Stimulated activated CD4-positive, alpha-beta T cell treated with anti-CD3 and anti-CD28 coated beads, Interleukin-12 subunit alpha, Interleukin-12 subunit beta, amount 100 ng/mL, for 4 hours (primary cell): ENCODE measurements at places on chromosomes 1 and 21.
A peak's percentile ranks its signal among the peaks of the same experiment; 100 is the strongest.

DNA sequence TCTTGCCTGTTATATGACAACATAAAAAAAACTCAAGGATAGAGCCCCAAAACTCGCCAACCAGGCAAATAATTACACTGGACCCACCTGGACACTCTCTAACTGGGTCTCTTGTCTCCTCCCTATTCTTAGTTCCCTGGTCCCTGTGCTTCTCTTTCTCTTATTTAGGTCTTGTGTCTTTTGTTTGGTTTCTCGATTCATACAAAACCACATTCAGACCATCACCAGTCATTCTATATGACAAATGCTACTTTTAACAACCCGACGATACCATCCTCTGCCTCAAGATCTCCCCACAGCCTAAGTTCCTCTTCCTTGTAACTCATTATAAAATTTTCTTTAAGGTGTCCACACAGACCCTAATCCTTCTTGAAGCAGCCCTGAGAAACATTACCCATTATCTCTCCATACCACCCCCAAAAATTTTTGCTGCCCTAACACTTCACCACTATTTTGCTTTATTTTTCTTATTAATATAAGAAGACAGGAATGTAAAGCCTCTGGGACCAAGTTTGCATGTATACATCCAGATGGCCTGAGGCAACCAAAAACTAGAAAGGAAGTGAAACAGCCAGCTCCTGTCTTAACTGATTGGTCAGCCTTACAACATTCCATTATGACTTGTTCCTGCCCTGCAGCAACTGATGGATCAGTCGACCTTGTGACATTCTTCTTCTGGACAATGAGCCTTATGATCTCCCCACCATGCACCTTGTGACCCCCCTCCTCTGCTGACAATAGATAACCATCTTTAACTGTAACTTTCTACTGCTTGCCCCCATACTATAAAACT, 638.2 kb downstream of the AMY1C start:
- no peak for DNase-seq

DNA sequence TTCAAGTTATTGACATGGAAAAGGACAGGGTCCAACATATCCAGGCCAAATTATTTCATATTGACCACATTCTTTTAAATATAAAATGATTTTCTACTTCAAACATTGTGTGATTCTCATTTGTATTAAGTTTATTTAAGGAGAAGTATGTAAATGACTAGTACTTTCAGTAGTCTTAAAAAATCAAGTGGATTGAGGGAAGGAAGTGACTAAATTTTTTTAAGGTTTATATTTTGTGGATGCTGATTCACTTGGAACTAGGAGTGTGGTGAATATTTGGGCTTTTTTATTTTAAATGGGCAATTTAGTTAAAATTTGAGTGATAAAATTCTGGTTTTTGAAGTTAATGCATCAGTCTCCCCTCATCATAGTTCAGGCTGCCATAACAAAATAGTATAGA, 10.1 kb downstream of the PRRC2C start:
- no peak for DNase-seq

- peak; percentile 35 for DNase-seq
These were observed 30.9 kb downstream of the SNAP47 start for GRCh38 chr1:227766015-227766634.

DNA sequence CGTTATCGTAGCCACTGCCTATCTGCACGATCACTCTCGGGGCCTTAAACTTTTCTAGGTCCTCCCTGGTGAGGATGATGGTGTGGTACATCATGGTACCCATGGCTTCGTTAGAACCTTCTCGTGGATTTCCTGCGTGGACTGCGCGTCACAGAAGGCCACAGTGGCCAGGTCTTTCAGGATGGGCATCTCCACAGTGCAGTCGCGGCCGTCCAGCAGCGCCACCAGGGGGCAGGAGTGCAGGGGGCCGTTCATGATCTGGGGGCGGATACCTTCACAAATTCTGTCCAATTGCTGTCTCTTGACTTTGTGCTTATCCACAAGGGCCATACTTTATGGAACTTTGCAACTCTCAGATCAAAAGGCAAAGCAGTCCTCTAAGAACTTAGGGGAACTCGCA, 69.6 kb downstream of the WLS start:
- DNase-seq: no peak

GRCh38 chr1:156691665-156692440, 13.5 kb downstream of the CRABP2 start:
- DNase-seq: no peak

DNA sequence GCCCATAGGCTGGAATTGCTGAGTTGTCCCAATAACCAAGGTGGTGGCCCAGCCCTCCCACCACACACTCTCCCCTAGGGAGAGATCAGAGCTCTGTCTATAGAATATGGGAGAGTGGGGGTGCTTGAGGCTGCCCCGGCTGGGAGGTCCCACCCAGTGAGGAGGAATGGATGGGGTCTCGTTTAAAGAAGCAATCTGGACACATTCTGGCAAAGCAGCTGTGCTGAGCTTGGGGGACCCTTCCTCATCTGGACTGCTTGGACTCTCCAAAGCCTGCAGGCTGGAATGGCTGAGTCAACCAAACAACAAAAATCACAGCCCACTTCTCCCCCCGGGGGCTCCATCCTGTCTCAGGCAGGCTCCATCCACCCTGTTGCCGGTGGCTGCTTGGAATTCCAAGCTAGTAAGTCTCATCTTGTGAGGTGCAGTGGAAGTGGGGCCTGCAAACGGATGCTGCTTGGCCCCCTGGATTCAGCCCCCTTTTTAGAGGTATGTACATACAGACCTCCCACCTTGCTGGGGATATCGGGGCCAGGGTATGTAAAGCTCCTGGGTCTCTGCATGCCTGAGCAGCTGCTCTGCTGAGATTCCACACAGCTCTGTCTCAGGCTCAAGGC, 67.1 kb upstream of the FAM78B start:
- no peak for DNase-seq

DNA sequence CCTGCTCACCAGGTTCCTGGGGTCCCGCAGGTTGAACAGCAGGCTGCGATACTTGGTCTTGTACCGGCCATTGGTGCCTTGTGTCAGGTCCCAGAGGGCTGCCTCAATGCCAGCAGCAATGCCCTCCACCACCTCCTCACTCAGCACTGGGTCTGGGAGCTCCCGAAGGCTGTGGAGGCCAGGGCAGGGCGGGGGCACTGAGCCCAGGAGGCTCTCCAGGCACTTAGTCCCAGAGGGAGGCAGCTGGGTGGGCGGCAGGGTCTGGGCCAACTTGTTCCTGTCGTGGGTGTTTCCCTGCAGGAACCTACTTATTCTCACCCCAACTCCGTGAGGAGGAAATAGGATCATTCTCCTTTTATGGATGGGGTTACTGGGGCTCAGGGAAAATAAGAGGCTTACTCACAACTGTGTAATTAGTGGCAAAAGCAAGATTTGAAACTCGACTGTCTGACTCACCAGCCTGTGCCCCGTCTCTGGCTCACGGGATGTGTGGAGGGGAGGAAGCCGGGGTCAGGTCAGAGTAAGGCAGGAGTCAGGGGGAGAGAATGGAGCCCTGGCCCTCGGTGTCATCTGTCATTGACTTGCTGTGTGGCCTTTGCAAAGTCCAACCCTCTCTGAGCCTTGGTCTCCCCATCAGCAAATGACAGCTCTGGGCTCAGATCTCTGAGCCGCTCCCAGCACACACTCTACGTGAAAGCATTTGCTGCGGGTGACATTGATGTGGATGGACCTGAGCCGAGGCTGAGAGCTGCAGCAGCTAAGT, 17.2 kb downstream of the SPOCD1 start:
- no peak for DNase-seq

- DNase-seq: no peak
These were observed 209.9 kb downstream of the GRIK3 start for GRCh38 chr1:36824390-36824861.
